Omental fat pad (tissue), 4 donors: ENCODE measurements at places on chromosomes 13 and 19.

DNA sequence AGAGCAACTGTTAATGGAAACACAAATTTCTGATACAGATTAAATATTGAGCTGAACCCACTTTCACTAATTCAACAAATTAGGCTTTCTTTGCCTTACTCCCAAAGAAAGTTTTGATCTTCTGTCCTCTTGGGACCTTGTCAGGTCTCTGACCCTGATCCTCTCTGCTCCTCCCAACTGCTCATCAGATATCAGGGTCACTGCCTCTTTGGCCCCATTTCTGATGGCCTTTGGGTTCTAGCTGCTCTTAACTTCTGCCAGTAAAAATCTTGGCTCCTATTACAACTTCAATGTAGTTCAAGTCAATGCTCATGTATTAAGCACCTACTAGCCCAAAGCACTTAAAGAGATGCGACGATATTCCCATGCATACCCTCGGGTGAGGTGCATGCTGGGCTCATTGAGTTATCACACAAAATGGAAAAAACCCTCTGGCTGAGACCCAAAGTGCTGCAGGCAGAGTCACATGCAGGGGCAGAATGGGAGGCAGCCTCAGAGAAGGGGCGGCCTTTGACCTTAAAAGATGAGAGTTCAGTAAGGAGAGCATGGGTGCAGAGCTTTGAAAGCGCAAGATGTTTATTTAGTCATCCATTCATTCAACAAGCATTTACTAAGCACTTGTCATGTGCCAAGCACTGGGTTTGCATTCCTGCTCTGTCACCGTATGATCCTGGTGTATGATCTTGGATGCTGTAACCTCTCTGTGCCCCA lies 183.4 kb downstream of the USP12 start:
- no peak for DNase-seq

DNA sequence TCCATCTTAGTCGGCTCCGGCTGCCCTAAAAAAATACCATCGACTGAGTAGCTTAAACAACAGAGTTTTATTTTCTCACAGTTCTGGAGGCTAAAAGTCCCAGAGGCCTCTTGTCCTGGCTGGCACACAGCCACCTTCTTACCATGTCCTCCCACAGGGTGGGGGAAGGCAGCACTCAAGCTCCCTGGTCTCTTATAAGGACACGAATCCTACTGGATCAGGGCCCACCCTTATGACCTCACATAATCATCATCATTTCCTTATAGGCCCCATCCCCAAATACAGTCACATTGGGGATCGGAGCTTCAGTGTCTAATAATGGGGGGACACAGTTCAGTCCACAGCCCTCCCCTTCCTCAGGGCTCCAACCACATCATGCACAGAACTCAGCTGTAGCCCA lies 2.6 kb upstream of the TUBA3C start:
- no peak for DNase-seq

DNA sequence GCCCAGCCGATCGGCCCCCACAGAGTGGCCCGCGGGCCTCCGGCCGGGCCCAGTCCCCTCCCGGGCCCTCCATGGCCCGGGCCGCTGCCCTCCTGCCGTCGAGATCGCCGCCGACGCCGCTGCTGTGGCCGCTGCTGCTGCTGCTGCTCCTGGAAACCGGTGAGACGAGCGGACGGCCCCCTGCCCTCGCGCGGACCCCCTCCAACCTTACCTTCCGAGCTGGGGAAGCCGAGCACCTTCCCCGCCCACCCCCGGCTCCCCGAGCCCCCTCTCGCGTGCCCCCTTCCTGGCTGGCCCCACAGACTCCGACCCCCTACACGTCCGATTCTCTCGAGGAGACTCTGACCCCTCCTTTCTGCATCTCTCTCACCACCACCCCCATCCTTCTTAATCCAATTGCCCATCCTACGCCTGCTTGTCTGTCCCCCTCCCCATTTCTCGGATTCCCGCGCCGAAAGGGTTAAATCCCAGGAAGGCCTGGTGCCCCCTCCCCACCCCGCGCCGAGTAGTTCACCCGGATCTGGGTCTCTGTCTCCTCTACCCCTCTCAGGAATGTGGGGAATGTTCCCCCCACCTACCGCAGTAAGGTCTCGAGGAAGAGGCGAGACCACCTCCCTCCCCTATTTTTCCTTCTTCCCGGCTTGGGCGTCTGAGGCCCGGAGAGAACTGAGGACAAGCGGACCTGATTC lies 502 bp downstream of the NECTIN2 start:
- DNase-seq: no peak

- DNase-seq: no peak
Measured at GRCh38 chr13:73544175-73544574, 485.4 kb downstream of the KLF5 start.

- no peak for DNase-seq
Measured at GRCh38 chr13:69291292-69291906, 816.2 kb upstream of the ATXN8OS start.

DNA sequence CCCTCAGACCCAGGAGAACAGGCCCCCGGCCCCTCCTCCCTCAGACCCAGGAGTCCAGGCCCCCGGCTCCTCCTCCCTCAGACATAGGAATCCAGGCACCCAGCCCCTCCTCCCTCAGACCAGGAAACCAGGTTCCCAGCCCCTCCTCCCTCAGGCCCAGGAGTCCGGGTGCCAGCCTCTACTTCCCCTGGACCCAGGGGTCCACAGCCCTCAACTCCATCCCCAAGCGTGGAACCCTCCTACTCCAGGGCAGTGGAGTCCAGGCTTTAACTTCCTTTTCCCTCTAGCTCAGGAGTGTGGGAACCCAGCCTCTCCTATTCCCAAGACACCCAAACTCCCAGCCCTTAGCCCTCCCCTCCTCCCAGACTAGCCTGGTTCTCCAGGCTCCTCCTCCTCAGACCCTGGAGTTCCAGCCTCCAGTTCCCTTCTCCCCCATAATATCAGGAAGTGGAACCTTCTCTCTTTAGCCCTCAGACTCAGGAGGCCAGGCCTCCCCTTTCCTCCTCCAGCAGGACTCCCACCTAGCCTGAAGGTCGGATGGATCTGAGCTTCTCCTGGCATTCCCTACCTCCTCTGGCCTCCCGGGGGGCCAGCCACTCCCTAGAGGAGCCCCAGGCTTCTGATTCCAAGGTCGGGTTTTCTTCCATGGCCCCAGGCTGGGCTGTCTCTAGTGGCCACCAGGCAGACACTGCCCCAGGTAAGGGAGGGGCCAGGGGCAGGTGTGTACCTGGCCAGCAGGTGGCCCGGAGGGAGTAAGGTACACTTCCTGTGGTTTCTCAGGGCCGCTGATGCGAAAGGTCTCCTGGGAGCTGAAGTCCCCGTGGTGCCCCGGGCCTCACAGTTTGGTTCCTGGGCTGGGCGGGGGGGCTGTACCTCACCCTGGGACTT lies at the start of gene TMC4:
TSS of gene TMC4 (minus strand) at position 690 of the 888 bp plus-strand sequence. CDS start at position 647, 43 bp downstream.
- DNase-seq: no peak

DNA sequence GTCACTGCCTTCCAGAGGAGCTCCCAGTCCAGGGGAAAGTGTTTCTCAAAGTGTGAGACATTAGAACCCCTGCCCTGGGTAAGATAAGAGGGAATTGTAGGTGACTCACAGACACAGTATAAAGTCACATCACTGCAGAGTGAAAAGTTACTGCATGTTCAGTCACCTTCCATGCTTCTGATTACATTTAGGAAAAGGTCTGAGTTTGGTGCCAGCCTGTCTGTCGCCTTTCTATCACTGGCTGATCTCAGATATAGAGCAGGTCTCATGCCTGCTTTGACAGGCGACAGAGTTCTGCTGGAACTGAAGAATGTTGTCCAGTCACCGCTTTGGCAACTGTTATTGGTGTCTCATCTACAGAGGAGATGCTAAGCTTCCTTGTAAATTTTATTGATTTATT lies 1078.6 kb downstream of the UQCRFS1 start:
- no peak for DNase-seq

GRCh38 chr13:43686557-43686956 lies 100.2 kb downstream of the ENOX1 start:
- peak; percentile 22 for DNase-seq

DNA sequence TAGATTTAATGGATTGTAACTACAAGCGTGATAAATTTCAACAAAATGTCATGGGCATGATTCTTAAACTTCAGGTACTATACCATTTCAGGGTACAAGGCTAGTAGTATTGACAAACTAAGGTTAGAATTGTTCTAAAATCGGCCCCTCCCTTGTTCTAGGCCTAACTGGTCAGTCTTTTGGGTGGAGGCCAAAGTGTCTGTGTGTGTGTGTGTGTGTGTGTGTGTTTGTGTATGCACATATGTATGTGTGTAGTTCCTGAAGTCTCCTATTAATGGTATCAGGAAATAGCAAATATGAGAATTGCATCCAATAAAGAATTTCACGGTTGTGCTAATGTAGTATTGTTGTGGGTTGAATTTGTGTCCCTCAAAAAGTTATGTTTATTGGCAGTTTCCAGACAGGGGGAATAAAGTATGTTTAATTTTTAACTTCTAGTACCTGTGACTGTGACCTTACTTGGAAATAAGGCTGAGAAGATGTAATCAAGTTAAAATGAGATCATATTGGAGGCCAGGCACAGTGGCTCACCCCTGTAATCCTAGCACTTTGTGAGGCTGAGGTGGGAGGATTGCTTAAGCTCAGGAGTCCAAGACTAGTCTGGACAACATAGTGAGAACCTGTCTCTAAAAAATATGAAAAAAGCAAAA lies 119.2 kb downstream of the KLF5 start:
- no peak for DNase-seq

DNA sequence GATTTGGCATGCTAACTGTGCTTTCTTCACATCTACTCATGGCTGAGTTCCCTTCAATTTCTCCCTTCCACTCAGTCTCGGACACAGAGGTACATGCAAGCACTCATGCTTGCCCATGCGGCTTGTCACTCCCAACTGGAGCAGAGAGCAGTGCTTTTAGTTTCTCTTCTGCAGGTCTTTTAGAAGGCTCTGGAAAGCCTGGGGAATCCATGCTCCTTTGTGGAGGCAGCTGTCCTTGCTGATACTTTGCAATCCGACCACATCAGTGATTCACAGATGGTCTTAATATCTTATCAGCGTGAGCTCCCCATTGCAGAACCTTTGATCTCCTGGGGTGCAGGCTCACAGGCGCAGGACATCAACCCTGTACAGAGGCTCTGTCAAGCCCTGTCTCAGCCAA lies 203.9 kb downstream of the COL4A1 start:
- DNase-seq: no peak

- no peak for DNase-seq
Measured at GRCh38 chr19:11152318-11153062, 3.1 kb downstream of the SPC24 start.

DNA sequence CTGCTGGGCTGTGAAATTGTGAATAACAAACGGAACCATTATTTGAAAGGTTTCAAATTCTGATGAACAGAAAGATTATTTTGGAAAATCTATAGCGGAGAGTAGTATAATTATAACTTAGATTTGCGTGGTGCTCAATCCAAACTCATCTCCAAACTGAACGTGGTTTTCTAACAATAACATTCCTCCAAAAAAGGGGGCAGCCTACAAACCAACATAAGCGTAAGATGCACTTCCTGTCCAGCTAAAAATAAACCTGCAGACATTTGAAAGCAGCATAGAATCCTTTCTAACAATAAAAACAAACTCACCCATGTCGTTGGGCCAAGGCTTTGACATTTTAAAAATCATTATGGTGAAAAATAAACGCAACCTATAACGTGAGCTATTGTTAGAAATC lies 178.4 kb downstream of the COL4A1 start:
- DNase-seq: no peak

- DNase-seq: no peak
Measured at GRCh38 chr13:103161476-103161875, 95.3 kb upstream of the SLC10A2 start.

DNA sequence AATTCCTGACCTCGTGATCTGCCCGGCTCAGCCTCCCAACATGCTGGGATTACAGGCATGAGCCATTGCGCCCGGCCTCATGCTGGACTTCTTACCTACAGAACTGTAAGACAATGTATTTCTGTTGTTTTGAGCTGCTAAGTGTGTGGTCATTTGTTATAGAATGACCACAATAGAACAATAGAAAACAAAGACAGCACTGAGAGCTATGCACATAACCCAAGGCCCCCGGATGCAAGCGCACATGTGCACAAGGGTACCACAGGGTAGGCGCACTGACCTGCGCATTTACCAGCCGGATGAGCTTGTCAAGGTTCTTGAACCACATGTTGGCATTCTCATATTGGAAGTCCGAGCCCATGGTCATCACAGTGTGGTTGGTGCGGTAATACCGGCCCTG lies 5.6 kb downstream of the MAN2B1 start:
- DNase-seq: no peak

DNA sequence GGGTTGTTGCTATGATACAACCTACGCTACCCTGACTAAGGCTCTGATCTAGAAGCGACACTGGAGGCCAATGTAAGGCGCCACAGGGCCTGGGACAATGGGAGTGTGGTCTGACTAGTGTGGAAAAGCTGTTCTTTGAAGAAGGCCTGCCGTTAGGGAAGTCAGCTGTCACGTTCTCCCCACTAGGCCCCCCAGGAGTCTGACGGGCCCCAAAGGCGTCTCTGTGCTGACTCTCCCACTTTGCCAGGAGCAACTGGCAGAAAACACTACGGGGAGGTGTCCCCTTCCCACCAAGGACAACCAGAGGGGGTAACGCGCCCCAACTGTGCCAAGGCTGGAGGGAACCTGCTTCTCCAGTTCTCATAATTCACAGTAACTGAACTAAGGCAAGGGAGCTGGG lies 25.3 kb upstream of the EIF3G start:
- no peak for DNase-seq

DNA sequence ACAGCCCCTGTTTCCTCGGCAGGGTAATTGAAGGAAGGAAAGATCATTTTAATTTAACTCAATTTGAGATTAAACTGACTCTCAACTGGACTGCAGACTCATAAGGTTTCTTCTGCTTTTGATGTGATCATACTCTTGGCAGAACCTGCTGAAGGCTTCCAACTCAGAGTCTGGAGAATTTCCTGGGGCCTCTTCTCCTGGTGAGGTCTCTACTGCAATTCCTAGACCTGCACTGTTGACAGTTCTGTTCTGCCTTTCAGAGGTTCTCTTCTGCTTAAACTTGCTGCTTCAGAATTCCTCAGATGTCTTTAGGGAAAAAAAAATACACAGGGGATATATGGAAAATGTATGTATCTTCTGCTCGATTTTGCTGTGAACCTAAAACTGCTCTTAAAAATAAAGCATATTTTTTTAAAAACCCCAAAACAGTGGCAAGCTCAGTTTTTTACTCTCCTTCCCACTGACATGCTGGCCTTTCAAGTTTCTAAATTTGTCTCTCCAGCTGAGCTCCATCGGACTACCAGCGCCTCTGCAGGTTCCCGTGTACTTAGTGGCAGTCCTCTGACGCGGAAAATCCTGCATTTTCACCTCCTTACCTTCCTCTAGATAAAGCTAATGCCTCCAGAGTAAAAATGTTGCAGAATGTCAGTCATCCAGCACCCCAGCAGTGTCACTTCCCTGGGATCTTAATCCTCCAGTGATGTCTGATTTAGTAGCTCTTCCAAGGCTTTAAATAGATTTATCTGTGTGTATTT lies 733.5 kb upstream of the SGCG start:
- DNase-seq: no peak

- no peak for DNase-seq
Measured at GRCh38 chr19:7010722-7011593, 10.3 kb downstream of the MBD3L2B start.

- DNase-seq: no peak
Measured at GRCh38 chr13:81872581-81872980, 1531.7 kb upstream of the SPRY2 start.

- no peak for DNase-seq
Measured at GRCh38 chr19:17070912-17071311, 4.3 kb downstream of the HAUS8 start.

GRCh38 chr13:106874323-106874722 lies 306.4 kb upstream of the ARGLU1 start:
- no peak for DNase-seq
